ENCODE measurements at places on chromosomes 11 and 22.

- no peak for DNase-seq
Observed at GRCh38 chr22:44049486-44050231, 25.6 kb downstream of the PARVB start.

GRCh38 chr11:111696556-111696955, 69.6 kb downstream of the PPP2R1B start:
- DNase-seq: no peak

GRCh38 chr11:66411323-66411722, 9.5 kb upstream of the NPAS4 start:
- no peak for DNase-seq

GRCh38 chr22:20624161-20624616, 116.8 kb downstream of the MED15 start:
- no peak for DNase-seq

GRCh38 chr11:82720267-82721065, 13.2 kb downstream of the FAM181B start:
- no peak for DNase-seq

DNA sequence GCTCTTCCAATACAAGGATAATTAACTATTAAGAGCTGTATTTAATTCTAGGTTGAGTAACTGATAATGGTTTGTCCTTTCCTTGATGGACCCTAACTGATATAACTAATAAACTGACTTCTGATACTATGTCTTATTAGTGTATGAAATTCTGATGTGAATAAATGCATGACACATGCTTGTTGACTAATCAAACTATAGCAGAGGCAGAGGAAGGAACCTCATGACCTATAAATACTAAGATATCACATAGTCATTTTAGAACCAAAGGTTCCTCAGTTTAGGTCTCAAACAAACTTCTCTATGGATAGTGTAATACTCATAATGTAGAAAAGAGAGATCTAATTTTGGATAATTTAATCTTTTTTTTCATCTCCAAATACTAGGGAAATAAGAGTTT, 4.8 kb upstream of the HBD start:
- DNase-seq: no peak

DNA sequence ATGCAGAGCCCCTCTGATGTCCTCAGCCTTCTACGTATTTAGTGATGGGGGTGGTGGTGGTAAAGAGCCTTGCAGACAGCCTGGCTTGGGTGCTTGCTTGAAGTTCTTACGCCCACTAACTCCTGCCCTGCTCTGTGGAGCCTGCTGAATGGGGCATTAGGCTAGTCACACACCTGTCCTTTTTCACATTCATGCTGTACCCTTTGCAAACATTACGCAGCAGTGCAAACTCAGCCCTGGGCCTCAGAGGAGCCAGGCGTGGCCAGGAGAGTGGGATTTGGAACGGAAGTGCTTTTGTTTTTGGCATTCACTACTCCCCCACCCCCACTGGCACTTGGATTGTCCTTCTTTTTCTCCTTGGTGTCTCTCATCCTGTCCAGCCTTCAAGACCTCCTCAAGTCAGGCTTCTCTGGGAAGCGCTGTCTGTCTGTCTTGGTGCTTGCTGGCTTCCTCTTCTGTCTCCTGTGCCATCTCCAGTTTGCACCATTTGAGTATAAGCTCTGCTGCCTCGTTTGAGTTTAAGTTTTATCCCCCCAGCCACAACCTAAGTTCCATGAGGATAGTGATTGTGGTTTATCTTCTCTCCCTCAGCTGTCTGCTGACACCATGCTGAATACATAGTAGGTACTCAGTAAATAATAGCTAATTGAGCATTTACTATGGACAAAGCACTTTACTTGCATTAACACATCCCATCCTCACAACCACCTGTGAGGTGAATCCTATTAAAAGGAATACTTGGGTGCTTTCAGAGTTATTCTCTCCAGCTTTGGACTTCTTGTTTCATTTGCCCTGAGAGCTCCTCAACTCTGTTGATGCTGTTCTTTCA, 26.7 kb downstream of the ZBTB16 start:
- no peak for DNase-seq

All from ecto neural progenitor cell (in vitro differentiated cells).